WTC11 (cell line): ENCODE measurements at places on chromosomes 4 and X.

DNA sequence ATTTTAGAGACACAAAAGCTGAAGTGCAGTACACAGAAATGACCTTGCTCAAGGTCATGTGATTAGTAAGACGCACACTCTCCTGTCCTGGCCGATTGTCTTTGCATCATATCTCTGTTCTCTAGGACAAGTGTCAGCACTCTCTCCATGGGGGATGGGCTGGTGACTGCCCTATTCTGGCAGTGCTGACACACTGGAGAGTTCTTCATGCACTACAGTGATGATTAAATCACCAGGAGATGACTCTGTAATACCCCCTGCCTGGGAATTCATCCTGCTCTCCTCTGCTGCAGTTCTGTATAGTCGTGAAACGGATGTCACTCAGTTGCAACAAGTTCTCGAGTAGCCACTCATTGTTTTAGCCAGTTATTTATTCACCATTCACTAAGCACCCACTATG is 5.3 kb upstream of the SHISA3 start:
- DNase-seq: no peak

- DNase-seq: no peak
Measured at GRCh38 chr4:167183036-167183435, 51.3 kb downstream of the SPOCK3 start.

- DNase-seq: no peak
Measured at GRCh38 chr4:16263056-16263455, 36.8 kb upstream of the TAPT1 start.

DNA sequence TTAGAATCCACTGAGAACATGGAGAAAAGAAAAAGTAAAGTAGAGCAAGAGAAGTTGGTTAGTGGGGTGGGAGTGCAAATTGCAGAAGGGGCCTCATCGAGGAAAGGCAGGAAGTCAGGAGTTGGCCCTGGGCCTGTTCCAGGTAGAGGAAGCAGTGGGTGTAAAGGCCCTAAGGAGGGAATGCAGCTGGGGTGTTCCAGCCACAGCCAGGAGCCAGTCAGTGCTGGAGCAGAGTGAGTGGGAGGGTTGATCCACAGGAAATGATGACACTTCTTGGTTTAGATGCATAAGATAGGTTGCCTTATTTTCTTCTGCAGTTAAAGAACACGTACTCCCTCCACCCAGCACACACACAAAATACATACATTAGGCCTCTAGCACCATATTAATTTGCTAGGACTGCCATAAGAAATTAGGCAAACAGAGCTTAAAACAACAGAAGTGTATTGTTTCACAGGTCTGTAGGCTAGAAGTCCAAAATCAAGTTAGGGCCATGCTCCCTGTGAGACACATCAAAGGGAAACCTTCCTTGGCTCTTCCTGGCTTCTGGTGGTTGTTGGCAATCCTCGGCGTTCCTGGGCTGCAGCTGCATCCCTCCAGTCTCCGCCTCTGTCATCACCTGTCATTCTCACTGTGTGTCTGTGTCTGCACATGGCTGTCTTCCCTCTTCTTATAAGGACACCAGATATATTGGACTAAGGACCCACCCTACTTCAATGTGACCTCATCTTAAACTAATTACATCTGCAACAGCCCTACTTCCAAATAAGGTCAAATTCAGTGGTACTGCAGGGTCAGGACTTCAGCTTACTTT is 205.9 kb downstream of the AASDH start:
- no peak for DNase-seq

- no peak for DNase-seq
Measured at GRCh38 chr4:2961811-2962441, 1.3 kb downstream of the NOP14 start.

- DNase-seq: no peak
Measured at GRCh38 chr4:62161446-62161845, 961.3 kb downstream of the ADGRL3 start.

DNA sequence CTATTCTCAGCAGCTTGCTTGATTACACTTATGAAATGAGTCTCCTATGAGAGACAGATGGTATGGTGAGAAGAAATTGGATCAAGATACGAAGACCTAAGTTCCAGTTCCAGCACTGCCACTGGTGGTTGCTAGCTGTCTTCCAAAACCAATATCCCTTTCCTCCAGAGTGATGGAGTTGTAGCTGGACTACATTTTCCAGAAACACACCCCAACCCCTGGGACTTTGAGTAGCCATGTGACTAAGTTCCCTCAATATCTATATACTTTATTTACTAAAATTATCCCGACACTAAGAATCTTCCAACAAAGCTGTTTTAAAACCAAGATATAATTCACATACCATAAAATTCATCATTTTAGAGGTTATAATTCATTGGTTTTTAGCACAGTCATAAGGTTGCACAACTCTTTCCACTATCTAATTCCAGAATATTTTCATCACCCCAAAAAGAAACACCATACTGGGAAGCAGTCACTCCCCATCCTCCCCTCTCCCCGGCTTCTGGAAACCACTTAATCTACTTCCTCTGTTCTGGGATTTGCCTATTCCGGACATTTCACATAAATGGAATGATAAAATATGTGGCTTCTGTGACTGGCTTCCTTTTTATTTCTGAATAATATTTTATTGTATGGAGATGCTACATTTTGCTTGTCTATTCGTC is 118.0 kb downstream of the MANBA start:
- no peak for DNase-seq

GRCh38 chrX:129945131-129945530 is 37.3 kb upstream of the BCORL1 start:
- DNase-seq: no peak

GRCh38 chr4:91447168-91447567 is 856.6 kb upstream of the GRID2 start:
- no peak for DNase-seq

GRCh38 chrX:111352424-111352823 is 59.6 kb downstream of the DCX start:
- DNase-seq: no peak

GRCh38 chr4:101008503-101008902 is 338.8 kb downstream of the PPP3CA start:
- no peak for DNase-seq

DNA sequence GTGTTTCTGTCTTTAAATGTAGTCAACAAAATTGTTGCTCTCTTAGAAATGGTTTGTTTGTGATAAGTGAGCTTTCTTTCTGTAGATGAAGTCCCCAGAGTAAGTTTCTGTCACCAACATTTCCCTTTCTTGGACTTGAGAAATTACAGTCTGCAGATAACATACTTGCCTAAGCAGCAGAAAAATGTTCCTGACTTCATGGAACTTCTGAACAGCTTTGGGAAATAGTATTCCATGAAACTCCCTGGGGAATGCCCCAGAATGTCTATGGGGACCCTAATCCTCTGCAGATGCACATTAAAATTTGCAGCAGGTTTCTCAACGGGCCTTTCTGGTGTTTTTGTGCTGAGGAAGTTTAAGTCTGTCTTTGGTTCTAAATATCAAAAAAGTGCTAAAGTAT is 38.6 kb upstream of the NEIL3 start:
- no peak for DNase-seq

DNA sequence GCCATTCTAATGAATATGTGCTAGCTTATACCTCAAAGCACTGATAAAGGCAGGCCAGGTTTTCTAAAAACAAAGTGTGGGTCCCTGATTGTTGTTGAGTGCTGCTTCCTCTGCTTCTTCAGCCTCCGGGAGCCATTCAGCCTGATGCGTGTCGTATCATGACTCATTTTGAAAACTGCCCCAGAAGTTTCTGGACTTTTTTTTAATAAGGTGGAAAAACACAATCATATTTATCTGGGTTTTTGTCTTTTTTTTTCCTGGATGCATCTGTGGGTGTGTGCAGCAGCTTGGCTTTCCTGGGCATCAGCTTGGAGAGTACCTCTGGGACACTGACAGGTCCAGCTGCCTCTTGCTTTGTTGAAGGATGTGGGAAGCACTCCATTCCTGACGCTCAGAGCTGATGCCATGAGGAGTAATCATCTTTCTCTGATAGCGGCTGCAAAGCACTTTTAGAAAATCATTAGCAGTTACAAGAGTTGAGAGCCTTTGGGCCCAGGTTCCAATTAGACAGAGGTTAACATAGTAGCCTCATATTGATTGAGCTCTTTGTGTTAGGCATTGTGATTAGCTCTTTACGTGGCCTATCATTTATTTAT is 66.9 kb downstream of the PARM1 start:
- DNase-seq: no peak

GRCh38 chr4:111806331-111806730 is 338.9 kb upstream of the FAM241A start:
- peak; percentile 64 for DNase-seq

DNA sequence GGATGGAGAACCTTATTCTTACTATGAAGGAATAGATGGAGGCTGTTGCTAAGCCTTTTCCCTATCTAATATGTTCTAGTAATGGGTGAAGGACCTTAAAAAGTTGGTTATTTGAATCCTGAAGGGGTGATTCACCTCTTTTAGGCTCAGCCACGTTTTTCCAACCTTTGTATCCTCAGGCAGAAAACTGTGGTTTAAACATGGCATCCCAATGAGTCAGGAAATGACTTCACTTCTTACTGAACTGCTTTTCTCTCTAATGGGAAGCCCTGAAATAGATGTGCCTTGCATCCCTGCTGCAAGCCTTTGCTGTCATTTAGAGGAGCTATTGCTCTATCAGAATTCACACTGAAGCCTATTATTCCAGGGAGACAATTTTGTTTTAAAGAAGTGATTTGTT is 191.0 kb upstream of the ARX start:
- DNase-seq: no peak

DNA sequence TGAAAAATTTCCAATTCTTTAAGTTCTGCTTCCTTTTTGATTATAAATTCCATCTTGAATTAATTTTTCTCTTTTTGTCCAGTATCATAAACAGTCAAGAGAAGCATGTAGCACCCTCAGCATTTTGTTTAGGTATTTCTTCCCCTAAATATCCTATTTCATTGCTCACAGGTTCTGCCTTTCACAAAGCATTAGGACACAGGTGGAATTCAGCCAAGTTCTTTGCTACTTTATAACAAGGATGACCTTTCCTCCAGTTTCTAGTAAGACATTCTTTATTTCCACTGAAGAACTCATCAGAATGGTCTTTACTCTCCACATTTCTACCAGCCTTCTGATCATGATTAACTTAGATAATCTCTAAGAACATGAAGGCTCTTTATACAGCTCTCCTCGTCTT is 7.4 kb downstream of the SLC9B1 start:
- DNase-seq: no peak

- DNase-seq: no peak
Measured at GRCh38 chr4:8067945-8068896, 90.4 kb downstream of the ABLIM2 start.

- DNase-seq: no peak
Measured at GRCh38 chrX:2385224-2385623, 115.6 kb downstream of the DHRSX start.

GRCh38 chr4:72418458-72418857 is 150.6 kb downstream of the ADAMTS3 start:
- DNase-seq: no peak
